ENCODE measurements at places on chromosomes 5 and 9. TPM values are rescaled to one million over a fixed set of nuclear protein-coding genes. Genes with fewer than 3 reads are reported as not detected.

OCLN gene
- polyA plus RNA-seq: 16.5 TPM

CDC37L1 gene
- 18.5 TPM for polyA plus RNA-seq

SCGB3A2 gene
- not detected for polyA plus RNA-seq

CEL gene
- 9,324 TPM for polyA plus RNA-seq

IGFBPL1 gene
- 0.13 TPM for polyA plus RNA-seq

SPINK14 gene
- polyA plus RNA-seq: not detected

TMEM161B gene
- 4.1 TPM for polyA plus RNA-seq

BTNL8 gene
- polyA plus RNA-seq: 0.14 TPM

TIGD6 gene
- polyA plus RNA-seq: 3.3 TPM

TMED7 gene
- polyA plus RNA-seq: 24.9 TPM

SNCAIP gene
- polyA plus RNA-seq: 0.36 TPM

IRX1 gene
- polyA plus RNA-seq: 0.79 TPM

C9orf153 gene
- 0.03 TPM for polyA plus RNA-seq

BHMT gene
- polyA plus RNA-seq: not detected

ISL1 gene
- 1.2 TPM for polyA plus RNA-seq

FOXD4L5 gene
- polyA plus RNA-seq: not detected

FBLL1 gene
- polyA plus RNA-seq: 0.54 TPM

RMND5B gene
- polyA plus RNA-seq: 35.0 TPM

OR13C8 gene
- not detected for polyA plus RNA-seq

VCAN gene
- polyA plus RNA-seq: 45.3 TPM

KIF24 gene
- 0.29 TPM for polyA plus RNA-seq

HEMGN gene
- 0.04 TPM for polyA plus RNA-seq

CAMK2A gene
- polyA plus RNA-seq: 0.07 TPM

HTR4 gene
- polyA plus RNA-seq: not detected

NEURL1B gene
- 17.5 TPM for polyA plus RNA-seq

PCDHAC2 gene
- 0.28 TPM for polyA plus RNA-seq

ASS1 gene
- polyA plus RNA-seq: 90.1 TPM
